ENCODE measurements at places on chromosomes 5 and 9. TPM values are rescaled to one million over a fixed set of nuclear protein-coding genes. Genes with fewer than 3 reads are reported as not detected.
A peak's percentile ranks its signal among the peaks of the same experiment; 100 is the strongest.

GRCh38 chr9:116062206-116062550, 91.4 kb upstream of the PAPPA start:
- H3K36me3 ChIP-seq: no peaks in the 10 kb centered on the region
- no peak overlapping the region for H3K27ac ChIP-seq
- no peak overlapping the region for H3K4me3 ChIP-seq

- H3K4me3 ChIP-seq: no peak overlapping the region
- no peaks in the 10 kb centered on the region for H3K36me3 ChIP-seq
- no peak overlapping the region for H3K27ac ChIP-seq
- no peaks in the 10 kb centered on the region for H3K27me3 ChIP-seq
Observed at GRCh38 chr5:32325616-32326015, 12.9 kb upstream of the MTMR12 start.

DNA sequence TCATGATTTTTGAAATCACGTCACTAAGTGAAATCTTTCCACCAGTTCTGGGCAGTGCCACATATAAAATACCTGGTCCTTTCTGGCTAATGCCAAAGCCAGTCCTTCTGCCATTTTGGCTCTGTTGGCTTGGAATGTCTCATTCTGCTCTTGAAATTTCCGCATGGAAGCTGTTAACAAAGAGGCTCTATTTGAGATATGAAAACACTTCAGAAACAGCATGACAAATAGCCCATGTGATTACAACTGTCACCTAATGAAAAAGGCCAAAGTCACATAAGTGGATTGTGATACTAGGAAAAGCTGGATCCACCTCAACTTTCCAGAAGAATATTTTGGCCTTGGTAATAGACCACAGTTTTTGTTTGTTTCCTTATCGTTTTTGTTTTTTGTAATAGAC, 12.8 kb downstream of the GOLGA1 start:
- DNase-seq: no peak
- H3K4me3 ChIP-seq: no peak overlapping the region
- no peaks in the 10 kb centered on the region for H3K27me3 ChIP-seq

- no peak overlapping the region for H3K27ac ChIP-seq
- no peaks in the 10 kb centered on the region for H3K4me1 ChIP-seq
- H3K36me3 ChIP-seq: no peaks in the 10 kb centered on the region
- H3K27me3 ChIP-seq: no peaks in the 10 kb centered on the region
- no peak for DNase-seq
Observed at GRCh38 chr5:111848476-111848875, 91.5 kb upstream of the NREP start.

DNA sequence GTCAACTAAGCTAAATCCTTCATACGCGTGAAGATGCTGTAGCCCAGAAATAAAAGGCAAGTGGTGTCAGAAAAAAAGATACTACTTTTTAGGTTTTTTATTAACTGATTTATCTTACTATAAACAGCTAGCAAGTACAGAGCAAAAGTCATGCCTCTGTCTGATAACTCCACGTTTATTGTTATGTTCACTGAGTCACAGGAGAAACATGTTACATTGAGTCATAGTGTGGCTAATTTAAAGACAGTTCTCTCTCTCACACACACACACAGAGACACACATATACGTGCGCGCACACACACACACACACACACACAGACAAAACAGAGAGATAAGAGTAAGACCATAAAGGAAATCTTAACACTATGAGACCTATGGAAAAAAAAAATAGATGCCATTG, 770.0 kb upstream of the CDH10 start:
- no peak overlapping the region for H3K27ac ChIP-seq
- no peaks in the 10 kb centered on the region for H3K4me1 ChIP-seq
- no peak overlapping the region for H3K4me3 ChIP-seq
- H3K36me3 ChIP-seq: no peaks in the 10 kb centered on the region

GRCh38 chr9:86035827-86036440, 63.4 kb downstream of the GOLM1 start:
- H3K4me1 ChIP-seq: no peaks in the 10 kb centered on the region
- H3K36me3 ChIP-seq: peaks cover 44% of the 10 kb centered on the region

- H3K4me3 ChIP-seq: no peak overlapping the region
- H3K27ac ChIP-seq: no peak overlapping the region
- peaks cover 6% of the 10 kb centered on the region for H3K27me3 ChIP-seq
- no peak for DNase-seq
Observed at GRCh38 chr5:155451106-155451505, 437.6 kb downstream of the KIF4B start.

DNA sequence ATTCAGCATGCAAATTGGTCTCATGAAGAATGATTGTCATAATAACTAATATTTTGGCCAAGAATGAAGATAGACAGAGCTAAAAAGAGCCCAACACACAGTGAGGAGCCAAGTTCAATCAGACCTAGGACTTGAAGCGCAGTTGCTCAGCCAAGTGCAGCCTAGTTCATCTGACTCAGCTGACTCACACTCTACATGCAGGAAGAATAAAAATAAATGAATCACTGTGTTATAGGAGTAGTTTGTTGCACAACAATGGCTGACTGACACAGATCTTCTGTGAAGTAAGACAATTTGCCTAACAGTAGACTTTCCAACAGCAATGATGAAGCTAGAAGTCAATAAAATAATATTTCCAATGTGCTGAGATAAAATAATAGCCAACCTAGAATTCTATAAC, 261.5 kb downstream of the CEMIP2 start:
- H3K27me3 ChIP-seq: no peaks in the 10 kb centered on the region
- DNase-seq: no peak
- H3K27ac ChIP-seq: no peak overlapping the region
- H3K4me3 ChIP-seq: no peak overlapping the region
- H3K36me3 ChIP-seq: no peaks in the 10 kb centered on the region

DNA sequence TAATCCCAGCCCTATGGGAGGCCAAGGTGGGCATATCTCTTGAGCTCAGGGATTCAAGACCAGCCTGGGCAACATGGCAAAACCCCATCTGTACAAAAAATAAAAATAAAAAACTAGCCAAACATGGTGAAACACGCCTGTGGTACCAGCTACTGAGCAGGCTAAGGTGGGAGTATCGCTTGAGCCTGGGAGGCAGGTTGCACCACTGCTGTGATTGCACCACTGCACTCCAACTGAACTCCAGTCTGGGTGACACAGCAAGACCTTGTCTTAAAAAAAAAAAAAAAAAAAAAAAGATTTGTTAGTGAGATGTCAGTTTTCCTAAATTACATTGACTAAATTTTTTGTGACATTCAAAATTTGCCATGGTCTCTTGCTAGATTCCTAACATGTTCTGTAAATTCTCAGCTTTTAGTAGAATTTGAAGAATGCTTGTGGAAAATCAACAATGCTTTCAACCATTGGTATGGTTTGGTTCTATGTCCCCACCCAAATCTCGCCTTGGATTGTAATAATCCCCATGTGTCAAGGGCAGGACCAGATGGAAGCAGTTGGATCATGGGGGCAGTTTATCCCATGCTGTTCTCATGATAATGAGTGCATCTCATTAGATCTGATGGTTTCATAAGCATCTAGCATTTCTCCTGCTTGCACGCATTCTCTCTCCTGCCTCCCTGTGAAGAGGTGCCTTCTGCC, 236.1 kb downstream of the ARRDC3 start:
- no peaks in the 10 kb centered on the region for H3K27me3 ChIP-seq
- no peak overlapping the region for H3K4me3 ChIP-seq
- no peak for DNase-seq
- H3K27ac ChIP-seq: no peak overlapping the region
- peaks cover 26% of the 10 kb centered on the region for H3K36me3 ChIP-seq

DNA sequence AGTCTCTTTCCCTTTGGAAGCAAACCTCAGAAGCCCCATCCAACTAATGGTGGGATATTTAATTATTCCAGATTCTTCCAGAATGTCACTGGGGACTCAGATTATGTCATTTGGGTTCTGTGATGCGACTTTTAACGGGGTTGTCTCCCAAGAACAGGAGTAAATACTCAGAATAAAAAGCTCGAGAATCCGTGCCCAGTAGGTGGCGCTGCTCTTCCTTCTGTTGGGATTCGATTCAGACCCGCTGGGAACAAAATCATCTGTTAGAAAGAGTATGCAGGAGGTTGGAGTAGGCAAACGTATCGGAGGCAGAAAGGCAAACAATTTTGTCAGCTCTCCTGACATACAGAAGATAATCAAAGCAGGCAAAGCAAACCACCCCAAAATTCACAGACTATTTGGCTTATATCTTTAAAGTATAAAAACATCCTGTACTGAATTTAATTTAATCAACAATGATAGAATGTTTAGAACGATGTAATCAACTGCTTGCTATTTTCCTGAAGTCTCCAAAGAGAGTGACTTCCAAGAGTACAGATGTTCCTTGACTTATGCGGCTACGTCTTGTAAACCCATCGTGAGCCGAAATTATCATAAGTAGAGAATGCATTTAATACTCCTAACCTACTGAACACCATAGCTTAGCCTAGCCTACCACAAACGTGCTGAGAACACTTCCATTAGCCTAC, 169.8 kb upstream of the RAI14 start:
- peak; percentile 88 for DNase-seq
- peaks cover 37% of the 10 kb centered on the region for H3K4me1 ChIP-seq
- H3K27ac ChIP-seq: no peak overlapping the region
- no peak overlapping the region for H3K4me3 ChIP-seq
- no peaks in the 10 kb centered on the region for H3K27me3 ChIP-seq

DNA sequence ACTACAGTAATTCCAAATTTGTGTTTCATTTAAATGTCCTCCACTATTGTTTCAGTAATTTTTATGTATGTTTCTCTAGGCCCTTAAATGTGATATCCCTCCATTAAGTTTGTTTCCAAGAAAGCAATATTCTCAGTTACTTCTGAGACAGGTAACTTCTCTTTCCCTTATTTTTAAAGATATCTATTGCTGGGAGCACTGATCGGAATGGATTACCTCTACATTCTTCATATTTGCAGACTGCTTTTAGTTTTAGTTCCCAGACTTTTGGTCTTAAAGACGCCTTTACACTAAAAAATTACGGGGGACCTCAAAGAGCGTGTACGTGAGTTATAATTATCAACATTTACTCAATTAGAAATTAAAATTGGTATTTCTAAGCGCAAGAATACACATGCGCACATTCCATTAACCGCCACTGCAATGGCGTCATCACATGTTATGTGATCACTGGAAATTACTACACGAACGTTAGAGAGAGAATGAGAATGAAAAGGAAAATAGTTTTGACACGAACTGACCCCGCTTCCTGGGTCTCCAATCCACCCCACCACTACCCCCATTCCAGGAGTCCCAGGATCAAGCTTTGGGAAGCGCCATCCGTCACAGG, 519 bp upstream of the RAD50 start:
- H3K4me1 ChIP-seq: peaks cover 33% of the 10 kb centered on the region
- H3K27ac ChIP-seq: peak overlapping the region; percentile 95
- H3K4me3 ChIP-seq: peak overlapping the region; percentile 93
- H3K27me3 ChIP-seq: no peaks in the 10 kb centered on the region

GRCh38 chr5:59358005-59358861, 535.3 kb downstream of the PDE4D start:
- no peaks in the 10 kb centered on the region for H3K27me3 ChIP-seq
- no peaks in the 10 kb centered on the region for H3K36me3 ChIP-seq
- H3K27ac ChIP-seq: no peak overlapping the region
- H3K4me1 ChIP-seq: peaks cover 35% of the 10 kb centered on the region
- H3K4me3 ChIP-seq: peak overlapping the region; percentile 11
- no peak for DNase-seq

- no peak overlapping the region for H3K27ac ChIP-seq
- no peak for DNase-seq
- H3K36me3 ChIP-seq: no peaks in the 10 kb centered on the region
Observed at GRCh38 chr5:151015974-151016587, 4.3 kb upstream of the GPX3 start.

DNA sequence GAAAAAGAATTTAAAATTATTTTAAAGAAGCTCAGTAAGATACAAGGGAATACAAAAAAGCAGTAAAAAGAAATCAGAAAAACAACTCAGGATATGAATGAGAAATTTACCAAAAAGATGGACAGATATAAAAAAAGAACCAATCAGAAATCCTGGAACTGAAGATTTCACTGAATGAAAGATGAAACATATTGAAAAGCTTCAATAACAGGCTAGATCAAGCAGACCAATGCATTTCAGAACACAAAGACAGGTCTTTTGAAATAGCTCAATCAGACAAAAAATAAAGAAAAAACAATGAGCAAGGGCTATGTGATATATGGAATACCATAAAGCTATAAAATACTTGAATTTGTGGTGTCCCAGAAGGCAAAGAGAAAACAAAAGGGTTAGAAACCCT, 322.6 kb upstream of the POU5F2 start:
- no peaks in the 10 kb centered on the region for H3K4me1 ChIP-seq
- DNase-seq: no peak
- H3K27ac ChIP-seq: no peak overlapping the region

GRCh38 chr9:114177423-114178064, 22.2 kb downstream of the COL27A1 start:
- no peak for DNase-seq
- H3K27ac ChIP-seq: peak overlapping the region; percentile 19
- H3K4me1 ChIP-seq: peaks cover 50% of the 10 kb centered on the region
- no peaks in the 10 kb centered on the region for H3K36me3 ChIP-seq
- H3K27me3 ChIP-seq: no peaks in the 10 kb centered on the region
- no peak overlapping the region for H3K4me3 ChIP-seq

DNA sequence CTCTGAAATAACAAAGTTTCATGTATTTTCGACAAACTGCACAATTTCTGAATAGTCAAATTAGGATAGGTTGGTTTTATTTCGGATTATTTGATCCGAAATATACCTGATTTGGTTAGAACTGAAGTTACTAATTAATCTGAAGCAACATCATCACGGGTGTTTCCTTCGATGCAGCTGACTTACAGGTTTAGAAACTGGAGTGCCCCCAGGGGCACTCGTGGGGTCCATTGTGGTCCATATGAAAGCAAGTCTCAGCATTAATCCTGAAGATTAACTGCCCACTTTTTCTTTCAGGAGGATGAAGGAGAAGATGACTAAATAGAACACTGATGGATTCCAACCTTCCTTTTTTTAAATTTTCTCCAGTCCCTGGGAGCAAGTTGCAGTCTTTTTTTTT, 5.3 kb downstream of the SET start:
- H3K4me3 ChIP-seq: peak overlapping the region; percentile 38
- peaks cover 26% of the 10 kb centered on the region for H3K4me1 ChIP-seq
- no peak for DNase-seq
- H3K27ac ChIP-seq: no peak overlapping the region
- H3K36me3 ChIP-seq: peaks cover 32% of the 10 kb centered on the region

DNA sequence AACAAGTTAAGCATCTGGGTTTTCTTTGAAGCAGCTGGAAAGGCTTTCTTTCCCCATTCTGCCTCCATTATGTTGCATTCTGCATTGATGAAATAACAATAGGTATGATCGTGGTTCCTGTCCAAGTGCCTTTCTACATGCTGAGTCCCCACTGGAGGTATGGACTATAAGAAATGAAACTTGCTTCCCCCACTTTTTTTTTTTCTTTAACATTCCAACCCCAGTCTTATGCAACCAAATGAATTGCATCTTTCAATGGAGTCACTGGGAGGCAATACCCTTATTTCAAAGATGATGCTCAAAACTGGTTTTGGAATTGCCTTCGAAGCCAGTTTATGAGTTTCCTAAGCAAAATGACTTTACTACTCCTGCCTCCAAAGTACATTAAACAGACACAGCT, 58.9 kb downstream of the ARSB start:
- peaks cover 27% of the 10 kb centered on the region for H3K4me1 ChIP-seq
- peaks cover 3% of the 10 kb centered on the region for H3K36me3 ChIP-seq
- no peak overlapping the region for H3K4me3 ChIP-seq

- peak overlapping the region; percentile 94 for H3K27ac ChIP-seq
- no peaks in the 10 kb centered on the region for H3K27me3 ChIP-seq
- DNase-seq: no peak
Observed at GRCh38 chr9:127664678-127665507, 41.9 kb upstream of the CFAP157 start.

The SEMA5A gene
- 31.9 TPM for total RNA-seq

The MED7 gene
- total RNA-seq: 11.6 TPM

The NOXA1 gene
- 0.89 TPM for total RNA-seq

The NEURL1B gene
- 6.1 TPM for total RNA-seq

The ZNF366 gene
- not detected for total RNA-seq

The QSOX2 gene
- 28.0 TPM for total RNA-seq

All from neural crest cell (in vitro differentiated cells).